Cortex of kidney (tissue), 1 donor: ENCODE measurements at places on chromosomes 2 and 18.

DNA sequence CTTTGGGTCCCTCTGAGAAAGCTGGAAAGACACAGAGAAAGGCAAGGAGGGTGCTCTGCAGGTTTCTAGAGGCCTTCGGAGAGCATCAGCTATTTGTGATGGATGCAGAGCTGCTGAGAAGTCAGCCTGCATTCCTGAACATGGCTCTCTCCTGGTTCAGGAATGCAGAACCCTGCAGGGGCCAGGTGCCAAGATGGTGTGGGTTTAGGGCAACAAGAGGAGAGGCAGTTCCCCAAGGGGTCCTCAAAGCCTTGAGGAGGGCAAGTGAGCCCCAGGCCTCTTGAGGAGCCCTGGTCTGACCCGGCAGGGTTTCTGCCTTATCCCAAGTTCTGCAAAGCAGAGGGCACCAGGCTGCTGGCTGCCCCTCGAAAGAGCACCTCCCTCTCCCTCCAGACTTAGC lies 93.3 kb downstream of the HS1BP3 start:
- no peak for DNase-seq

- no peak for DNase-seq
Observed at GRCh38 chr2:200929334-200930249, 33.9 kb downstream of the ORC2 start.

DNA sequence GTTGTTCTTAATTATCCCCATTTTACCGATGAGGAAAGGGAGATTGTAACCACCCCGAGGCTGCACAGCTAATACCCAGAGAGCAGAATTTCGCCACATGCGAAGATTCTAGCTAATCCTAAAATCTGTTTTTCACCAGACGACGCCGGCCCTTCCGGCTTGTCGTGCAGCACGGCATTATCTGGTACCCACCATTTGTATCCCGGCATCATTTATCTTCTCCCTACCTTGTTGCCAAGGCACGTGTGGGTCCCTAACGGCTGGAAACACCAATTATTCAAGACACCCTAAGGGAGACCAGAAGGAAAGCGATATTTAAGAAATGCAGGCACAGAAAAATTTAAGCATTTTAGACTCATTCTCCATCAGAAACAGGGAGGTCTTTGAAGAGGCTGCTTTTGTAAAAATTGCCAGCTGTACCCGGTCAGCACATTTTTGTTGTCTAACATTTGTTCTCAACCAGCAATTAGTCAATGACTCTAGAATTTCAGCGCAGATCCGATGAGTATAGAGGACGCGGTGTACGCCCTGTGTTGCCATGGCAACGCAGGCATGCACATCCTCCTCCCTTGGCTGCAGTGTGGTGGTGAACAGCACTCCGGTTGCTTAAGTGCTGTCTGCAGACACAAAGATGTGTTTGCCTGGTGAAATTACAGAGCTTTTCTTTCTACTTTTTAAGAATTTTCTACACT lies 111.6 kb downstream of the AGAP1 start:
- DNase-seq, result no peak

GRCh38 chr2:147600223-147600622 lies 244.6 kb upstream of the ACVR2A start:
- no peak for DNase-seq

GRCh38 chr2:33620-34019 lies 12.7 kb downstream of the FAM110C start:
- DNase-seq, result no peak

DNA sequence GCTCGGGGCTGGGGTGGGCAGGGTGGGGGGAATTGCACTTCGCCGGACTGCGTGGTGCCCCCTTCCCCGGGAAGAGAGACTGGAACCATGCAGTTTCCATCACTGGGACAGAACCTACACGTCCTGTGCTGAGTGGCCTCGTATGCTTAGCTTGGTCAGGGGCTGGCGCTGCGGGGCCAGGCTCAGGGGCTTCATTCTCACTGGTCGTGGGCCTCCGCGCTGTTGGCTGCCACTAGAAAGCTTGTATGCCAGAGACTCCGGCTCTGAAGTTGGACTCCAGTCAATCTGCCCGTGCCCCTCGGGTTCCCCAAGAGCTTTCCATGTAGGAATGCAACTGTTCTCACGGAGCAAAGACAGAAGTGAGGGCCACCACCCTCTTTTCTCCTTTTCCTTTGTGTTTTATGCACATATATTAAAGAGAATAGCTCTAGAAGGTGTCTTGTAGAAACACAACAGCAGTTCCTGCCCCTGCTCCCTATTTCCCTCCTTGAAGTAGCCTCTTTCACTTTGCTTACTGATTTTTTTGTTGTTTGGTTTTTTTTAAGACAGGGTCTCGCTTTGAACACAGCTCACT lies 64.0 kb upstream of the YWHAQ start:
- DNase-seq, result no peak

DNA sequence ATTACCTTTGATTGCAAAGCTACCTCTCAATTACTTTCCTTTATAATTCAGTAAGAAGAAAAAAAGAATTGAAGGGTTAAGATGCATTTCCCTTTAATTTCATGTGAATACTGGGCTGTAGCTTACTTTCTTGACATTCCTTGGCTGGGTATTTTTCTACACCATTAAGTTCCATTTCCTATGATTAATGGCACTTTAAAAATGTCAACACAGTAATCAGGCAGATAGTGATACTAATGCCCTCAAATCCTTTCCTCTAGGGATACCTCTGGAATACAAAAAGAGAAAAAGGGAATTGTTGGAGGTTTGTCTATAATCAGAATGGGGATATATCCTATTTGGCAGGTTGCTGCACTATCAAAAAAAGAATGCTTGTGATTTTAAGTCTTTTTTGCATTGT lies 216.9 kb downstream of the SRBD1 start:
- DNase-seq, result no peak

DNA sequence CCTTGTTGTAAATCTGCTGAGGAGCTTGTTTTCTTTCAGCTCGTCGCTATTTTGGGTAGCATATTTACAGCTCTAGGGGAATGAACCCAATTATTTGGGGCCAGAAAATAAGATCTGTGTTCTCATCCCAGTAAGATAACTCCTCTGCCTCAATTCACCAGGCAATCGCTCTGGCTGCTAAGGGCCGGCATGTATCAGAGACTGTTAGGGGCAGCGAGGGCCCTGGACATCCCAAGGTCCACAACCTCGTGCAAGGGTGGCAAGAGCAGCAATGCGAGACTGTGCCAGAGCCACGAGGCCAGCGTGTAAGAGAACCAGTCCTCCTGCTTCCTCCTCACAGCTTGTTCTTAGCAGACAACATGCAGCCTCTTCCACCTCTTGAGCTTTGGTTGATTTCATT lies 66.1 kb downstream of the DDX1 start:
- no peak for DNase-seq

- DNase-seq, result no peak
Observed at GRCh38 chr18:54946149-54946581, 13.1 kb downstream of the CCDC68 start.
